ENCODE measurements at places on chromosomes 1 and 21.

DNA sequence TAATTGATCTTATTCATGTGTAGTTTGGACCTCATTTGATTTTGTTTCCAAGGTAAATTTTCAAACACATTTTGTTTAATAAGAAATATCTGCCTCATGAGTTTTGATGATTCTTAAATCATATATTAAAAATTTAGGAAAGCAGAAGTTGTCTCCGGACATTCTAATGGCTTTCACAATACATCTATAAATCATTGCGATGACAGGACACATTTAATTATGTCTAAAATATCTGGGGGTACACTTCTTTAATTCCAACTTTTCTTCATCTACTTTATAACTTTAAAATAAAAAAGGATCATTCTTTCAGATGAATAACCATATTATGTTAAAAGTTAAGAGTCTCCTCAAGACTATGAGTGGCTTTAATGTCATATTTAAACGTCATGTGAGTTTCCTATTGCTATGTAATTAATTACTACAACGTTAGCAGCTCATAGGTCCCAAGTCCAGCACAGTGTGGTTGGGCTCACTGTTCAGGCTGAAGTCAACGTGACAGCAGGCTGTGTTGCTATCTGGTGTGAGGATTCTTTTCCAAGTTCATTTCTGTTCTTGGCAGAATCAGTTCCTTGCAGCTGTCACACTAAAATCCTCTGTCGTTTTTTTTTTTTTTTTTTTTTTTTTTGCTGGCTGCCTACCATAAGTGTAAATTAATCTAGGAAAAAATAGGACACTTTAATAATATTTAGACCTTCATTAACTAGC is 893.5 kb downstream of the LTN1 start:
- no peak for DNase-seq

GRCh38 chr21:31459457-31459856 is 115.4 kb upstream of the TIAM1 start:
- no peak for DNase-seq

GRCh38 chr1:178928976-178929375 is 58.1 kb upstream of the ANGPTL1 start:
- no peak for DNase-seq

DNA sequence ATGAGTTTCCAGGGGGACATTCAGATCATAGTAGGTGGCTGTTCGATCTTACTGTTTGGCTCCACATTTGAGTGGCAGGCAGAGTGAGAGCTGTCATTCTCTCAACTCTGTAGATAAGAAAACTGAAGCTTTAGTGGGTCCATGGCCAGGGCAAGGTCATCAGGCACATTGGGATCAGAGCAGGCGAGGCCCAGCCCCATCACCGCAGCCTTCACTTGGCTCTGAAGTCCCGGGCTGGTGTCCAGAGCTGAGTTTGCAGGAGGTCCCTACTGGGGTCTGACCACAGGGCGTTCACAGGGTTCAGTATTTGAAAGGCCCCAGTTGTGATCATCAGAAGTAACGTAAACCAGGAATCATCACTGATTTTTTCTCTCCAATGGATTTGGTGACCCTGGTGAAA is 76.7 kb downstream of the OBSCN start:
- no peak for DNase-seq

DNA sequence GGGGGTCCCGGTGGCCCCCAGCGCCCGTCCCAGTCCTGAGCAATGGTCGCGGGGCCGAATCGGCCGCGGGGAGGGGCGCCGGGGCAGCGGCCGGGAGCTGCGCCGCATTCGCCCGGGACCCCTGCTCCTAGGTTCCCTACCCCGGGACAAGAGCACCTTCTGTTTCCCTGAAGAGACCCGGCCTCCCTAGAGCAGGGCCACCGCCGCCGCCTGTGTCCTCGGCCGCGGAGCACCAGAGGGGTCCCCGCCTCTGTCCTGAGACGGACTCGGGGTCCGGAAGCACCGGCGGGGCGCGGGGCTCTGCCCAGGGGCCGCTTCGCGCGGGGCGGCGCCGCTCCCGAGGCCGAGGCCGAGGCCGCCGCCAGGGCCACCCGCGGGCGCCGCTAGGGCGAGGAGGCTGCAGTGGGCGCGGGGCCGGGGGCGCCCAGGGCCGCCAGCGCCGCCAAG is 157.9 kb downstream of the CASZ1 start:
- DNase-seq = no peak

DNA sequence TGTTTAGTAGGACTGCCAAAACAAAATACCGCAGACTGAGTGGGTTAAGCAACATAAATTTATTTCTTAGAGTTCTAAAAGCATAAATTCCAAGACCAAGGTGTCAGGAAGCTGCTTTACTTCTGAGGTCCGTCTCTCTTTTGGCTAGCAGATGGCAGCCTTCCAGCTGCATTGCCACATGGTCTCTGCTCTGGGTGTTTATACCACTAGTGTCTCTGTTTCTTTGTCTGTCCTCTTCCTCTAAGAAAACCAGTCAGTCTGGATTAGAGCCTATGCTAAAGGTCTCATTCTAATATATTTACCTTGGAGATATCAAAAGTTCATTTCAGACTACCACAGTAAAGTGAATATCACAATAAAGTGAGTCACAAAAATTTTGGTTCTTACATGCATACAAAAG is 519.8 kb downstream of the COL11A1 start:
- no peak for DNase-seq

- DNase-seq = no peak
These were observed 1.6 kb upstream of the METTL25B start for GRCh38 chr1:156726549-156727226.

DNA sequence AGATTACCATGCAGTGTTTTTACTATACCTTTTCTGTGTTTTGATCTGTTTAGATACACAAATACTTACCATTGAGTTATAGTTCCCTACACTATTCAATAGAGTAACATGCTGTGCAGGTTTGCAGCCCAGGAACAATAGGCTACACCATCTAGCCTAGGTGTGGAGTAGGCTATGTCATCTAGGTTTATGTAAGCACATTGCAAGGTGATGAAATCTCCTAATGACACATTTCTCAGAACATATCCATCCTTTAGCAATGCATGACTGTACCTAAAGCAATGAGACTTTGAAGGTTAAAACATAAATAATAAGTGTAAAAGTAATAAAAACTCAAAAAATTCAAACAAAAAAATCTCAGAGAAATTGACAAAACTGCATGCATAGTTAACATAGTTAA is 358.6 kb downstream of the USH2A start:
- no peak for DNase-seq

GRCh38 chr21:43874085-43874805 is 9.2 kb downstream of the AGPAT3 start:
- no peak for DNase-seq

DNA sequence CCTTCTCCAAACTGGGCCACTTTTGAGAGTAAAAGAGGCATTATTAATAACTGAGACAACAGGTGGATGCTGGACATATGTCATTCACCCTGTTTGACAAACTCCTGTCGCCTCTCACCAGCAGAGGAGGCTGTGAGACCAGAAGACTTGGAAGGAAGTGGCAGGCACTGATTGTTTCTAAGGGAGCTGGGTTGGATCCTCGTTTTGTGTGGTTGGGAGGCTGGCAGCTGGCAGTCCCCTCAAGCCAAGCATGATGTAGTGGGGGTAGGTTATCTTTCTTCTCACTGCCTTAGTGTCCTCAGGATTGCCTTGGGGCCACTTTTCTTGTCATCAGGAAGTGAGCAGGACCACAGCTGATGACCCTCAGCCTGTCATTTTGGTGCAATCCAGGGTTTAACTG is 86.5 kb upstream of the KCNJ15 start:
- no peak for DNase-seq

DNA sequence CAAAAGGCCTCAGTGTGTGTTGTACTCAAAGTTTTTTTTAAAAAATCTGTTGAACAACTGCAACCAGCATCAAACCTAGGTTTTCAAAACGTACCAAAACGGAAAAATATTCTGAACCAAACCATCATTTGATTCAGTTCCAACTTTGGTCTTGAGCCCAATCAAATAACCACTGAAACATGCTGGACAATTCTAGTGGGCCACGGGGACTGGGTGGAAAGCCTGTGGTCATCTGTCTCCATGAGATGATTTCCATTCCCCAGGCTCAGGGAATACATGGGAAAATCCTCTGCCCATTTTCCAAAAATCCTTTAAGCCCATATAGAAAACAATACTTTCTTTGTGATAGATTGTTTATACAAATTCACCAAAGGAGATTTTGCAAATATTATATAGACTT is 22.5 kb downstream of the ITPKB start:
- DNase-seq = no peak

GRCh38 chr1:200364091-200364759 is 45.6 kb downstream of the ZNF281 start:
- no peak for DNase-seq

- no peak for DNase-seq
These were observed 20.0 kb upstream of the CLIC6 start for GRCh38 chr21:34648739-34649297.

GRCh38 chr1:58844176-58844575 is 60.3 kb upstream of the JUN start:
- DNase-seq = no peak

DNA sequence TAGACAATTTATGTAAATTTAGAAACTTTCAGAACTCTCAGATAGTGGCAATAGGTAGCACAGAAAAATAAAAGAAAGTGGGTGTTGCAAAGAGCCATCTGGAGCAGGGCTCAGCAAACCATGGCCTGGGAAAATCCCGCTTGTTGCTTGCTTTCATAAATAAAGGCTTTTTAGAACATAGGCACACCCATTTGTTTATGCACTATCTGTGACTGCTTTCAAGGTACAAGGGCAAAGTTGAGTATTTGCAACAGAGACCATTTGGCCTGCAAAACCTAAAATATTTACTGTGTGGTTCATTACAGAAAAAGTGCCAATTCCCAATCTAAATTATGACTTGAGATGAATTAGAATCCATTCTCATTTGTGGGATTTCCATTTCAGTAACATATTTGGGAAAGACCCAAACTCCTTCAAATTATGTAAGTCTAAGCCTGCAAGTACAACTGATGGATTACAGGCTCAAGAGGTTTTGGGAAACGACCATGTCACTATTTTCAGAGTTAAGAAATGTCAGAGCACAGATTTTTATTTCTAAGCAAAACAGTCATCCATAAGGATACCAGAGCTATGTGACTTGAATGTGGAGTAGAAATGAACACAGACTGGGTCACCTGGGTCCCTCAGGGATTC is 43.5 kb upstream of the DPT start:
- DNase-seq = no peak

DNA sequence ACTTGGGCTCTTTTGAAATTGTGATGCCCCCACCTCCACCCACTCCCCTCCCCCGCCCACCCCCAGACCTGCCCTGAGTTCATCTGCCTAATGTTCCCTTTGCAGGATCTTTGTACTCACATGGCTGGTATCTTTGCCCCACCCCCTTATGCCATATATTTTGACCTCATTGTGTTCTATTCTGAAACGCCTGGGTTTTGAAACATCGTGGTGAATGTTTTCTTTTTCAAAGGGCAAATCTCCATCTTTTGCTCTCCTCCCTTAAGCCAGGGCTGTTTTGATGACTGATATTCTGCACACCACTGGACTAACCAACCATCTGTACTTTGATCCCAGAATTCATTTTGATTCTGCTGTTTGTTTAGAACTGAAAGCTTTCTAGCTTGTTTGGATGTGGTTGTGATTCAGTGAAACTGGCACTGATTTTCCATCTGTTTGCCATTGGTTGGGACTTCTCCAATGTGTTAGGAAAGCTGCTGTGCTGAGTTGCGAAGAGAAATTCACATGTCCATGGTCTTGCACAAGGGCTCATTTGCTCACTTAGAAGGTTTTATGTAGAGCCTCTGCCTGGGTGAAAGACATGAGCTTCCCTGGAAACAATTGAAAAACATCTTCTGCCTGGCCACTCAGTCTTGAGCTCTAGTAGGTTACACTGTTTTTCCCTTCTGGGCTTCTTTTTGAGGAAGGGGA is 16.5 kb downstream of the SMAP2 start:
- no peak for DNase-seq

DNA sequence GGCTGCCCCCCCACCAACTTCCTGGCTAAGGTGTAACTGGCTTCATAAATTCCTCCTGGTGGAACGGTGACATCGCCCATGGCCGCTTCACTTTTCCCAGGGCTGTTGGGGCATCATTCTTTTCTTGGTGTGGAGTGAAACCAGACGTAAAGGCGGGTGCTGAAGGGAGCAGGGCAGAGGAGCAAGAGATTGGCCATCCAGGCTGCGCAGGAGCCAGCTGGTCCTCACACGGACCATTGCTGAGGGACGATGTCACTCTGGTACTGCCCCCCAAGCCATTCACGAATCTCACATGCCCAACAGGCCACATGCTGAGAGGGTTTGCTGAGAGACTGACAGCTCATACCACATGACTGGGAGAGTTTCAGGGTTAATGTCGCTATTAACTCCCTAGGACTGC is 10.5 kb upstream of the PKP1 start:
- DNase-seq = no peak

GRCh38 chr1:110637475-110637874 is 31.3 kb upstream of the KCNA2 start:
- no peak for DNase-seq

DNA sequence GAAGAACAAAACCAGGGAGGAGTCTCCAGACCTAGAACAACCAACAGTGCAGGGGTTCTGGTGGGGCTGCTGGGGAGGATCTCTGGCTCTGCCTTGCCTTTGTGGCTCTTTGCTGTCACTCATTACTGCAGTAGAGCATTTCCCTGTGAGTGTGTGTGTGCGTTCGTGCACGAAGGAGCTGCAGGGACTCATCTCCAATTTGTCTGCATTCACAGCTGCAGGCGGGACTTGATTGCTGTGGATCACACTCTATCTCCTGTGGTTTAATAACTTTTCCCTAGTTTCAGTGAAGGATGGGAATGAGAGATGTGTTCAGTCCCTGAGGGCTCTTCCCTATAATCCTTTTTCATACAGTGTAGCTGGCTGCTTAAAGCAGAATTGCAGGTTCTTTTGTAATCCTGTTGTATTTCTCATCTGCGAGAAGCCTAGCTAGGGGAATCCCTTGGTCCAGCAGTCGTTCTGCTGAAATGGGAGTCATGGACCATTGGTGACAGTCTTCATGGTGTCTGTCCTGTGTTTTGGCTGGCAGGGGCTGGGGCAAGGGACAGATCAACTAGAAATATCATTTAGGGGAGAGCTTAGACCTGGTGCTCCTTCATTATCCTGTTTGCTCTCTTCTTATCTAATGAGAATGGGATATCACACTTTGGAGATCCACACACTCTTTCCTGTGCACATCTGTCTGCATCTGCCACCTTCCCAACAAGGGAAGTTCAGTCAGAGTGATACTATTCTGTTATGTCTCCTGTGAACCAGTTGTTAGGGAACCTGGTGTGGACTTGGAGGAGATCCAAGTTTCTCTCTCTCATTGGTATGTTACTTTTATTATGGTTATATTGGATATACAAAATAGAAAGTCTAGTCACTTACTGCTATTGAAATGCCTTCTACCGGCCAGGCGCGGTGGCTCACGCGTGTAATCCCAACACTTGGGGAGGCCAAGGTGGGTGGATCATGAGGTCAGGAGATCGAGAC is 3.0 kb downstream of the PCP4L1 start:
- DNase-seq = no peak

GRCh38 chr1:206803221-206803730 is 31.0 kb upstream of the IL10 start:
- DNase-seq = peak; percentile 40

GRCh38 chr1:245718123-245718522 is 563.3 kb downstream of the KIF26B start:
- DNase-seq = no peak

GRCh38 chr1:94937820-94938219 is 10.9 kb upstream of the CNN3 start:
- no peak for DNase-seq

- no peak for DNase-seq
These were observed 1.4 kb downstream of the ATP5PO start for GRCh38 chr21:33914188-33914587.

- no peak for DNase-seq
These were observed 85.9 kb downstream of the KCNJ15 start for GRCh38 chr21:38342739-38343138.

- no peak for DNase-seq
These were observed 14.9 kb upstream of the CENPS start for GRCh38 chr1:10415211-10415930.

Data from stimulated activated CD8-positive, alpha-beta memory T cell treated with anti-CD3 and anti-CD28 coated beads, Interleukin-4, amount 100 ng/mL, for 4 hours (primary cell).